ENCODE measurements at places on chromosomes 7 and 10.

DNA sequence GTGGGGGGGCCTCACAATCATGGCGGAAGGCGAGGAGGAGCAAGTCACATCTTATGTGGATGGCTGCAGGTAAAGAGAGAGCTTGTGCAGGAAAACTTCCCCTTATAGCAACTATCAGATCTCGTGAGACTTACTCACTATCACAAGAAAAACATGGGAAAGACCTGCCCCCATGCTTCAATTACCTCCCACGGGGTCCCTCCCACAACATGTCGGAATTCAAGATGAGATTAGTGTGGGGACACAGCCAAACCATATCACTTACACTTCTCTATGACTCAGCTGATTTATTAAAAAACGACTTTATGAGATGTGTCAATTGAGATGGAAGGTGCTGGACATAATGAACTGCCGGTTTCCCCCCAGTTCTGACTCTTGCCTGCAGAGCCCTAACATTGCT, 23.8 kb upstream of the CHN2 start:
- no peak for DNase-seq

DNA sequence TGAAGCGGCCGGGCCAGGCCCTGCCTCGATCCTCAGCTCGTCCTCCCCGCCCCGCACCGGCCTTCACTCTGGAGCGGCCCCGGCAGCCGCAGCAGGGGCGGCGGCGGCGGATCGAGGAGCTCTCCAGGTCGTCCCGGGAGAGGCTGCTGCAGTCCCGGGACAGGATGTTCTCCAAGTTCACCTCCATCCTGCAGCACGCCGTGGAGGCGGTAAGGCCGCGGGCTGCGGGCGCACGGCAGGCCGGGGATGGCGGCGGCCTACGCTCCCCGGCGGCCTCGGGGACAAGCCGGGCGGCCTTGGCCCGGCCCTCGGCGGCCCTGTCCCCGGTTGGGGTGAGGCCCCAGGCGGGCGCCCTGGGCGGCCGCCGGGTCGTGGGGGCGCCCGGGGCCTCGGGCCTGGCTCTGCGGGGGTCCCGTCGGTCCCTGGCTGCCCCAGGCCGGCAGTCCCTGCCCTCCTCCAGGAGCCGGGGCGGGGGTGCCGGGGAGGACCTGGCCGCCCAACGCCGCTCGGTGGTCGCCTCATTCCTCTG, 399 bp downstream of the FHIP2A start:
- peak; percentile 14 for DNase-seq

DNA sequence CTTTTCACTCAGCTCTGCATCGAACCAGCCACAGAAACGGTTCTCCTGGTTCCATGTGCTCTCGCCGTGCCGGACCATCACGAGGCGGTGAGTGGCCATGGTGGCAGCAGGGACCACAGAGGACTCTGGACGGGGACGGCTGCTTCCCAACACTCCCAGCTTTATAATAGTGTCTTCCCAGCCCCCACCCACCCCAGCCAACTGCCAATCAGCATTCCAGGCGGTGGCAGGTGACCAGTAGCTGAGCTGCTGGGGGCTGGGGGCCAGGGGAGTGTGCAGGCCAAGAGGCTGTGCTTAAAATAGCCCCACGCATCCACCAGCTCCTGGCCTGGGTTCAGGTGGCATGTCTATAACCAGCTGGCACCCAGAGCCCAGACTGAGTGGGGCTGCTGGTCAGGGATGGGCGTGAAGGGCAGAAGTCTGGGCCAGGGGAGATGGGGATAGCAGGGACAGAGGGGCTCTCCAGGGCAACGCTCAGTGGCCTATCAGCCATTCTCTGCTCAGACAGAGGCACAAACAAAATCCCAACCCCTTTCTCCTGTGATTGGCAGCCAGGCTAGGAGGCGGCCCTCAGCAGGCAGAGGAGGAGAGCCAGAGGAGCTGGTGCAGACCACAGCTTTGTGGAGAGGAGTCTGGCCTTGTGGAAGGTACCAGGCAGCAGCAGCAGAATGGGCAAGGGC, at the start of gene PGAM2:
PGAM2 (minus strand) TSS at position 137 of the 680 bp plus-strand sequence; CDS start at position 99, 38 bp downstream.
- no peak for DNase-seq

- peak; percentile 3 for DNase-seq
Measured at GRCh38 chr7:46715579-46715978, 794.5 kb upstream of the IGFBP3 start.

- DNase-seq = no peak
Measured at GRCh38 chr10:77400033-77400432, 237.6 kb downstream of the KCNMA1 start.

- DNase-seq = no peak
Measured at GRCh38 chr7:97218767-97219166, 101.3 kb downstream of the SDHAF3 start.

- peak; percentile 44 for DNase-seq
Measured at GRCh38 chr10:113007821-113008220, 57.8 kb downstream of the TCF7L2 start.

GRCh38 chr7:14480281-14480680, 422.3 kb downstream of the DGKB start:
- DNase-seq = no peak

GRCh38 chr7:66348959-66349358, 143.8 kb downstream of the TPST1 start:
- peak; percentile 68 for DNase-seq

DNA sequence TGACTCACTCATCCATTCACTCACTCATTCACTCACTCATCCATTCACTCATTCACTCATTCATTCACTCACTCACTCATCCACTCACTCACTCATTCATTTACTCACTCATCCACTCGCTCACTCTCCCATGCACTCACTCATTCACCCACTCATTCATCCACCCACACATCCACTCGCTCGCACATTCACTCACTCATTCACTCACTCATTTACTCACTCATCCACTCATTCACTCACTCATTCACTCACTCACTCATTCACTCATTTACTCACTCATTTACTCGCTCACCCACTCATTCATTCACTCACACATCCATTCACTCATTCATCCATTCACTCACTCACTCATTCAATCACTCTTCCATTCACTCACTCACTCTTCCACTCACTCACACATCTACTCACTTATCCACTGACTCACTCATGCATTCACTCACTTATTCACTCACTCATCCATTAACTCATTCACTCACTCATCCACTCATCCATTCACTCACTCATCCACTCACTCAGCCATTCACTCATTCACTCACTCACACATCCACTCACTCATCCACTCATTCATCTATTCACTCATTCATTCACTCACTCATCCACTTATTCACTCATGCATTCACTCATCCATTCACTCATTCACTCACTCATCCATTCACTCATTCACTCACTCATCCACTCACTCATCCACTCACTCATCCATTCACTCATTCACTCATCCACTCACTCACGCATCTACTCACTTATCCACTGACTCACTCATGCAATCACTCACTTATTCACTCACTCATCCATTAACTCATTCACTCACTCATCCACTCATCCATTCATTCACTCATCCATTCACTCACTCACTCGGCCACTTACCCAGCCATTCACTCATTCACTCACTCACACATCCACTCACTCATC, 74.0 kb downstream of the CARD11 start:
- no peak for DNase-seq

- DNase-seq = no peak
Measured at GRCh38 chr7:128831994-128832879, 2.0 kb downstream of the FLNC start.

DNA sequence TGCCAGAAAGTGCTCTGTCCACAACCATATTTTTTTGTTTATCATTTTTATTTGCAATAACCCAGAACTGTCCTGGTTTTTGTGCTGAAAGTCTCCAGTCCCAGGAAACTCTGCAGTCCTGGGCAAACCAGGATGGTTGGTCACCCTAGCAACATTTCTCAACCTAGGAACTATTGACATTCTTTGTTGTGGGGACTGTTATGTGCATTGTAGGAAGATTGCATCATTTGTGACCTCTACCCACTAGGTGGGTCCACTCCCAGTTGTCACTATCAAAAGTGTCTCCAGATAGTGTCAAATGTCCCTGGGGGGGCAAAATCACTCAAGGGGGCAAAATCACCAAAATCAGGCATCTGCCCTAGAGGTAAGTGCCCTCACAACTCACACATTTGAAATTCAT, 14.0 kb upstream of the SRI start:
- no peak for DNase-seq

- peak; percentile 31 for DNase-seq
Measured at GRCh38 chr10:94361171-94361794, 1.5 kb downstream of the NOC3L start.

GRCh38 chr10:21020545-21020944, 123.4 kb upstream of the NEBL start:
- DNase-seq = no peak

- DNase-seq = peak; percentile 49
Measured at GRCh38 chr7:22884911-22885788, 62.5 kb upstream of the TOMM7 start.

DNA sequence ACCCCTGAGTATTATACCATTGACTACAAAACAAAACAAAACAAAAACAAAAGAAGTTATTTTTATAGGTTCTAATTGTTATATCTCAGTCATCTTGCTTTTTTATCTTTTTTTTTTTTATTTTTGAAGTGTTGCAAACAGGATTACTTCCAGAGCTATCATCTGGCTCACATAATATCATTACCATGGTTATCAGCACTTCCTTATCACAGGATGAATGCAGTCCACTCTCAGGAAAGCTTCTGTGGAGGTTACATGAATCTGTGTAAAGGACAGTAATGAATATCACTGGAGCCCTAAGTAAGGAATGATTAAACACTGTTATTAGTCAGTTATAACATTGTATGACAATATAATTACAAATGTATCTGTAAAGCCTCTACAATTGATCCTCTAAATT, 451.5 kb downstream of the PLXDC2 start:
- DNase-seq = no peak

GRCh38 chr7:106110885-106111654, 1.0 kb downstream of the SYPL1 start:
- no peak for DNase-seq

- DNase-seq = no peak
Measured at GRCh38 chr7:139851770-139852481, 22.9 kb downstream of the TBXAS1 start.

DNA sequence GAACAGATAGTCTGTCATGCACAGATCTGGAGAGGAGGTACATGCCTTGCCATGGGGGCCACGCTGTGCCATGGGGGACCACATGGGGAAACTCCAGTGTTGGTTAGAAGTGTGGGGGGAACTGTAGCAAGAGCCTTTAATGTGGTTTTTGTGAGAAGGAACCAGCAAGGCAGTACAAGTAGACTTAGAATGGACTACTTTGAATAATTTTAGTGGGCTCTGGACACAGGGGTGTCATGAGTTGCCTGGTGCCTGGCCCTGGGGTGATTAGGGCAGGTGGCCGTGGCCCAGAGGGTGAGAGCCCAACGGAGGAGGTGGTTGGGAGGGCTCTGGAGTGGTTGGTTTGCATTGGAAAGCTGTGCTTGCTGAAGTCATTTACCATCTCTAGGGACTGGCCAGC, 77.2 kb downstream of the CXCL12 start:
- DNase-seq = no peak

GRCh38 chr7:8035192-8035591, 66.6 kb downstream of the GLCCI1 start:
- DNase-seq = no peak

DNA sequence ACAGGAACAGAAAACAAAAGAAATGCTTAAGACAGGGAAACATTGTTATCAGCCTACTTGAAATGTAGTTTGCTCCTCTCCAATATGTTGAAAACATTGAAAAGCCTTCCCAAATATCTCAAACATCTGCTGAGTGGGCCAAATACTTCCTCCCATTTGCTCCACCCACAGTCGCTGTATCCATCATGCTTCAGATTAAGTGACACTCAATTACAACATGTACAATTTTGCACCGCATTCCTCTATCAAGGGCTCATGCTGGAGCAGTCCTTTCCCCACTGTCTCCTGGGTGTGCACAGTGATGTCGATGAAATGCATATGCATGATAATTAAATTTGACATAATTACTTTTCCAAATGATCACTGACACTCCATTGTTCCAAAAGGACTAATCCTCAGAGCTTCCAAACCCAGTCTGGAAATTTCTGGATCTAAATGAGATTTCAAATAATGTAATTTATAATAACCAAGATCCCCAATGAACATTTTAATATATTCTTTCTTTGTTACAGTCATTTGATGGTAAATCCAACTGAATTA, 604.6 kb downstream of the GRID1 start:
- no peak for DNase-seq

DNA sequence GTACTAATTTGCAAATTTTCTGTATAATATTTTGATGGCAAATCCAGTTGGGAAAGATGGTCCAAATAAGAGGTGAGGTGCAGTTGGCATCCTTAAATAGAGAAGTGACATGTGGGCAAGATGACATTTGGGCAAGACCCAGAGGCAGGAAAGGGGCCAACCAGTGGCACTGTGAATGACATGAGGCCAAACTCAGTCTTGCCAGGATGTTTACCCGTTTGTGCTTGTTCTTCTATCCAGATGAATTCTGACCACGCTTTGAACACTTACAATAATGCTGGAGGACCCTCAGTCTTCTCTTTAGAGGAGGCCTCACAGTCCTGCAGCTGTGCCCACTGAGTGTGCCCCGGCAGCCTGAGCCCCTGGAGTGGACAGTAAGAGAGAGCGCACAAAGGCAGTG, 45.1 kb downstream of the KCNMA1 start:
- no peak for DNase-seq

DNA sequence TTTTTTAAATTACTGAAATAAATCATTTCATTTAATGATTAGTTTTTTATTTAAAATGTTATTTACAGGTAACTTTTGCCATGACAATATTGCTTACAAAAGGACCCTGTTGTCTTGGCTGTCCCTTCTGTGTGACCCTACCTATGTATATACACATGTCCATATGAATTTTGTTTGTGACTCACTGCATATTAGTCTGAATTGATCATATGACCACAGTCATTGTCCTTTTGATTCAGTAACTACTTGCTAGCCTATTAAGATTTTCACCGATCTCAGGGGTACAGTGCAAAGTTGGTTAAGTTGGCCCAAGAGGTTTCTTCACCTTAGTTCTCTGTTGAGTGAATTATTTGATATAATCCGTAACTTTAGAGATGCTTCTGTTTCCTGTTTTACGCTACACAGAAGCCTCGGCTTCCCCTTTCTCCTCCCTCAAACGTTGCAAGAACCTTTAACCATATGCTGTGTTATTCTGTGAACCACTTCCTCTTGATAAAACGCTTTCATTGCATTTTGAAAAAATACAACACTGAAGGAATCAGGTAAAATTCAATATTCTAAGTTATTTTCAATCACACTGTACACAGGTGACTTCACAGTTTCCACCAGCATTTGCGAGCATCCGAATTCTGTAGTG, 43.9 kb downstream of the APBB1IP start:
- DNase-seq = peak; percentile 75

DNA sequence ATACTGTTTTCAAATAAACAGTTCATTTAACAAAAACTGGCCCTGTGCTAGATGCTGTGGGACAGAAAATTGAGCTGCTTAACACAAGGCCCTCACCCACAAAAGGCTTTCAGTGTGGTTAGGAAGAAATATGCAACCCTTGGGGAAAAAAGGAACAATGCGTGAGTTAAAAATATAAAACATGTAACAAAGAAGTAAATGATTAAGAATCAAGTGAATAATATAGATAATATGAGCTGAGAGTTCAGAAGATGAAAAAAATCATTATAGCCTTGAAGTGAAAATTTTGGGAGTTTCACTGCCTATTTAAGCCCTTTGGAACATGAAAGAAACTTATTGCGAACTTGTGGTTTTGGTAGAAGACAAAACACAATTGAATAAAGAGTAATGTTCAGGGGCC, 495.4 kb downstream of the GFRA1 start:
- DNase-seq = no peak
